NCI-H774 (cell line): ENCODE measurements at places on chromosomes 2 and 18.

DNA sequence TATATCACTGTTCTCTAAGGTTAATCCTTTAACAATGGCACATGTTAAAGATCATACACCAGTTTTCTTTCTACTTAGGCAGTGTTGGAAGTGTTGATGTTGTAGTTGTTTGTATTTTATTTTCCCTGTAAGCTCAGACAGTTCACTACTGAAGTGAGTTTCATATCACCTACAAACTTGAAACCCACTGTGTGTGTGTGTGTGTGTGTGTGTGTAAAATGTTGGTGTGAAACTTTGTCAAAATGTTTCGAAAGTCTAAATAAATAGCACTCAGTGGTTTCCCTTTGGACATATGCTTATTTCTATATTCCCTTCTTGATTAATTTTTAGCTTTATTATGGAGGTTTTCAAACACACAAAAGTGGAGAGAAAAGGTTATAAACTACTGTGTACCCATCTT is 79.8 kb upstream of the CAVIN2 start:
- no peak for DNase-seq

DNA sequence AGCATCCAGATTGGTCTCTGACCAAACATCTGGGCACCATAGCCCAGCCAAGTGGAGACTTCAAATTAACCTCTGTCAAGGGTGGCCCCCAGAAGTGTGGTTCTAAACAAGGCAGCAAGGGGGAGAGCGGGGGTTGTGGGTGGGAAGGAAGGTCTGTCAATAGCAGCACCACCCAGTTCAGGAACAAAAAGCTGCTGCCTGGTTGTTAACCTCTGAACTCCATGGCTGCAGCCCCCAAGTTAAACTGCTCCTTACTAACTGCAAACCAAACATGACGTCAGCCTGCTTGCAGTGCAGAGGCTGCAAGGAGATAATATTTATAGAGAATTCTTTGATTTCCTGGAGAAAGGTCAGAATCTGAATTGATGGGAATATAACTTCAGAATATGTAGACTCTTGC is 76.5 kb downstream of the ARL4C start:
- DNase-seq: no peak

DNA sequence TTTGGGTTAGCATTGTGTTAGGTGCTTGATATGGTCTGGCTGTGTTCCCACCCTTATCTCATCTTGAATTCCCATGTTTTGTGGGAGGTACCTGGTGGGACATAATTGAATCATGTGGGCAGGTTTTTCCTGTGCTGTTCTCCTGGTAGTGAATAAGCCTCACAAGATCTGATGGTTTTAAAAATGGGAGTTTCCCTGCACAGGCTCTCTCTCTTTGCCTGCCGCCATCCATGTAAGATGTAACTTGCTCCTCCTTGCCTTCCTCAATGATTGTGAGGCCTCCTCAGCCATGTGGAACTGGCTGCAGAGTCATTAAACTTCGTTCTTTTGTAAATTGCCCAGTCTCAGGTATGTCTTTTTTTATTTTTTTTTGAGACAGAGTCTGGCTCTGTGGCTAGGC is 2.8 kb downstream of the MSH2 start:
- no peak for DNase-seq

GRCh38 chr2:168687314-168687713 is 115.1 kb upstream of the NOSTRIN start:
- no peak for DNase-seq

DNA sequence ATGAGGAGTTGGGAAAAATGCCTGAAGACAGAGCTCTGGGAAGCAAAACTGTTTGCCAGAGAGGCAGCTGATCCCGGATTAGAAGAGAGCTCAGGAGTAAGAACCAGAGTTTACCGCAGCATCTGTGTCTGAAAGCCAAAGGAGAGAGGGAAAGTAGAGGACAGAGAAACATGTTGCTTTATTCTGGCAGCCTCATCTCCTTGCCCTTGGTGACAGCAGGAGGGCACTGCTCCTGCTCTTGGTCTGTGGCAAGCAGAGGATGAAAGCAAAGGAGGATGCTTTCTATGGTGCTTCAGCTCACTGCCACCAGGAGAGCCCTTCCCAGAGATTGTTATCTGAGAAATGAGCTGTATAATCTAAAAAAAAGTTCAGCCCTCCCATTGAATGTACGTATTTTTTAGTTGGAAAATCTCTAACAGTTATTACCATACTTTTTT is 7.7 kb downstream of the SLC1A4 start:
- no peak for DNase-seq

GRCh38 chr2:198697794-198698193 is 759.9 kb downstream of the SATB2 start:
- no peak for DNase-seq

- DNase-seq: no peak
Observed at GRCh38 chr2:111117598-111118480, 2.9 kb upstream of the BCL2L11 start.

DNA sequence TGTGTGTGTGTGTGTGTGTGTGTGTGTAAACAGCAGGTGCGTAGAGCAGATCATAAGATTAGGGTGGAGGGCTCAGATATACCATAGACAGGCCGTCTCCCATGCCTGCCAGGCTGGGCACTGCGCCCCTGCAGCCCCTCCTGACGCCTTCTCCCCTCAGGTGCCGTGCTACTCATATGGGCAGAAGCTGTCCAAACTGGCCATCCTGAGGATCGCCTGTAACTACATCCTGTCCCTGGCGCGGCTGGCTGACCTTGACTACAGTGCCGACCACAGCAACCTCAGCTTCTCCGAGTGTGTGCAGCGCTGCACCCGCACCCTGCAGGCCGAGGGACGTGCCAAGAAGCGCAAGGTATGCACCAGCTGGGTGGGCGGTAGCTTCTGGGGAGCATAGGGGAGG is 10.0 kb downstream of the ATOH8 start:
- no peak for DNase-seq

DNA sequence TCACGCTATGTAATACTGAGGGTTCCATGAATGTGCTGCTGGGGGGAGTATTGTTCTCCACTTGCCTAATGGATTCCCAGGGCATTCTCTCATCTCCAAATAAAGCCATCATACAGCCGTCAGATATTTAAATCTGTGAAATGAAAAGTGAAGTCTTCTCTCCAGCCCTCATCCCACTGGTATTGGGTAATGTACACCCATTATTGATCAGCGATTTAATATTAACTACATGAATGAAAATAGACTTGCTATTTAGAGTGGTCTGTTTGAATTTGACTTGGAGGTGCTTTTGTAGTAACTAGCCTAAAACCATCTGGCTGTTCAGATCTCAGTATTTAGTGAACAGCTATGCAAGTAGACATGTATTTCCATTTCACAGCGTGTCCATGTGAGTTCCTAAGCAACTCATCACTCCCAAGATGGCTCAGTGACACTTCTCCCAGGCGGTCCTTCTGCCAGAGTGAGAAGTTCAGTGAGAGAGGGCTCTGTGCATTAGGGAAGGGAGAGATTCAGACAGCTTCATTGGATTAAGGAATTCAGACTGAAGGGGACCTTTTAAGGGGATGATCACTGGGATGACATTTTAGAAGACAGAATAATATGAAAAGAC is 140.7 kb downstream of the WDSUB1 start:
- no peak for DNase-seq

DNA sequence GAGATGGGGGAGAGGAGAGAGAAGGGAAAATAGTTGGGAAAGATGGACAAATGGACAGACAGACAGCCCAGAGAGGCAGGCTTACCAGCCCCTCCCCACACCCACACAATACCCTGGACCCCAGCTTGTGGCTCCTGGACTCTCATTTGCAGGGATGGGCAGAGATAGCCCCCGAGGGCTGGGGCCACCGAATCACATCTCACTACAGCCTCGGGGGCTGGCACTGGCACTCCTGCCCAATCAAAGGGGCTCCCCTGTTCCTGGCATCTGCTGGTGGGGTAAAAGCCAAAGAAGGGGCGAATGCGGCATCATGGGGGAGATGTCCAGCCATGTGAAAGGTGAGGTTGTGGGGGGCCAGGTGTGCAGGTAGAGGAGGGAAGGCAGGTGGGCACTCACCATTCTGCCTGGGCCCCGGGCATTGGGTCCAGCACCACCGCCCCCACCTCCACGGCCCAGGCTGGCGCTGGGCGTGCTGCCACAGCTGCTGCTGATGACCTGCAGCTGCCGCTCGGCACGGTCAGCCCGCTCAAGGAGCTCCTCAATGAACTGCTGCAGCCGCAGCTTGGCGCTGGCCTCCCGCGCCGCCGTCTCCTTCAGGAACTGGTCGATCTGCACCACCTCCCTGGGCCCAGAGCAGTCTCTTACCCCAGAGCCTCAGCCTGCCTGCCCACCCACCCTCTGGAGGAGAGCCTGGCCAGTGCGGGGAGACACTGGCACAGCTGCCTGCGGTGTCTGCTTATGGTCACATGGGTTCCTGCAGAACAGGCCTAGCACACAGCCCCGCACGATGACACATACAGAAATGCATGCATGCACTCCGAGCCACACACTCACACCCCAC is 18.0 kb downstream of the FBXO41 start:
- DNase-seq: no peak

- no peak for DNase-seq
Observed at GRCh38 chr2:130135692-130136541, 6.9 kb upstream of the POTEF start.
